Natural killer cell (primary cell): ENCODE measurements at places on chromosomes 13 and 19. TPM values are rescaled to one million over a fixed set of nuclear protein-coding genes. Genes with fewer than 3 reads are reported as not detected.
A peak's percentile ranks its signal among the peaks of the same experiment; 100 is the strongest.

GRCh38 chr13:19862481-19863313 is 752 bp downstream of the ZMYM5 start:
- DNase-seq: peak; percentile 39
- H3K36me3 ChIP-seq: peaks cover 6% of the 10 kb centered on the region
- H3K27me3 ChIP-seq: no peaks in the 10 kb centered on the region

DNA sequence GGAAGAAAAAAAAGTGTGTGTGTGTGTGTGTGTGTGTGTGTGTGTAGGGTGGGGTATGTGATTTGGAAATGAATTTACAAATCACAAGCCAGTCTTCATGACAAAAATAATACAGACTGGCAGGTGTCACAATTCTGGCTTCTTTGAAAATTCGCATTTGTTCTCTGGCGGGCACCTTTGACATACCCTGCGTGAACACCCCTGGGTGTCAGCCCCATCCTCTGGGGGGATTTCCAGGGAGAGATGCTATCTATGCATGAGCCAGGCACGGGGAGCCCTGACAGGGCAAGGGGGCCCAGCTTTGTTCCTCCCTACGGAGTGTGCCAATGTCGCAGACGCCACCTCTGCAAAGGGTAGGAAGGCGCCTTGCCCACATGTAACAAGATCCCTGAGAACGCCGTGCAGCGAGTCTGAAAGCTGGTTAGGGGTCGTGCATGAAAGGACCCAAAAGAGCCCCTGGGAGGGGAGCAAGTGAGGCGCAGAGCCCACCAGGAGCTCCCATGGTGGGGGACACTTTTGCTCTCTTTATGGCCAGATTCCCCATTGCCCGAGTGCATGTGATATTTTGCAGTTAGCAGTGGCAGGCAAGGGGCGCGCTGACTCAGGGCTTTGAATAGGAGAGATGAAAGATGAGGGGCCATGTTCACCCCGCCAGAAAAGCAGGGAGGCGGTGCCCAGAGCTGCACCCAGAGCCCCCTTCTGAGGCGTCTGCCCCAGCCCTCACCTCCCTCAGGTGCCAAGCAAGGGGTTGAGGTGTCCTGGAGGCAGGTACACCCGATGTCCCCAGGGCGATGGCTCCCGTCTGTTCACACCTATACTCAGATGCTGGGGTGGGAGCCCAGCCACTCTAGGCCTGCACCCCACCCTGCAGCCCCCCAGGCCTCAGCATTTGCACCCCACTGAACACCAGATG is 45.3 kb downstream of the KLF2 start:
- peak overlapping the region; percentile 94 for H3K27ac ChIP-seq
- peaks cover 7% of the 10 kb centered on the region for H3K36me3 ChIP-seq
- H3K4me3 ChIP-seq: no peak overlapping the region

RFC3 gene
- 6.8 TPM for total RNA-seq

DNA sequence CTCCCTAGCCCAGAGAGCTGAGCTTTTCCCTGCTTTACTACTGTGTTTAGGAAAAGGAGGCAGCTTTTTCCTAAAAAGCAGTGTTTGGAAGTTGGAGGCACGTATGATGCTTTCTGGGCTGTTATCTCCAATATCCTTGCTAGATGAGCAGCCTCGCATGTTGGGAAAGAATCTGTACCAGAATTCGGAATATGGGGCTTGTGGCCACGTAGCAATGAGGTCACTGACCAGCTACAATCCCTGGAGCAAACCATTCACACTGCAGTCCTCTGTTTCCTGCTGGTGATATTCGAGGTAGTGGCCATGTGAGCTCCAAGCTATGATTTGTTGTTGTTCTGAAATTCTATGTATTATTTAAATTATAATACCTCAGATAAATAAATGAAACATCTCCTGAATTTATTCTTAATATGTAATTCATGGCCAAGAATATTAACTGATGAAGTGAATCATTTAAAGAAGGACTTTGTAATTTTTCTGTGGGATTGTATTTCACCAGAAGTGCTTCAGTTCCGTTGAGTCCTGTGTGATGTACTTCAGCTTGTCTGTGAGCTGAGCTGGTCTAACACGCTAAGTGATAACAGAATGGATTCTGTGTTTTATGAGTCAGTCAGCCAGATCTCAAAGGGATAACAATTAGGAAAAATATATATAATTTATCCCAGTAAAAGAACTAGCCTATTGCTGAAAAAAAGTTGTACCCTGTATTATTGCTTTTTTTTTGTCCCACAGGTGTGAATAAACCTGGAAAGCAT is 319.5 kb downstream of the SHISA2 start:
- H3K36me3 ChIP-seq: no peaks in the 10 kb centered on the region
- H3K4me1 ChIP-seq: peaks cover under 1% of the 10 kb centered on the region
- no peaks in the 10 kb centered on the region for H3K27me3 ChIP-seq
- H3K27ac ChIP-seq: no peak overlapping the region
- no peak overlapping the region for H3K4me3 ChIP-seq

- H3K4me1 ChIP-seq: peaks cover 48% of the 10 kb centered on the region
- DNase-seq: peak; percentile 62
- H3K27me3 ChIP-seq: no peaks in the 10 kb centered on the region
- peak within 1 kb of the TSS; percentile 40 for H3K4me3 ChIP-seq
- H3K27ac ChIP-seq: peak within 1 kb of the TSS; percentile 68
These were observed at the start of gene B3GNT8 for GRCh38 chr19:41426952-41427646. Gene B3GNT8, minus strand, starts transcription at chr19:41427374. Its CDS starts 596 bp downstream, at chr19:41426778.

ZNF699 gene
- 15.3 TPM for total RNA-seq

TMPRSS9 gene
- not detected for total RNA-seq

DNA sequence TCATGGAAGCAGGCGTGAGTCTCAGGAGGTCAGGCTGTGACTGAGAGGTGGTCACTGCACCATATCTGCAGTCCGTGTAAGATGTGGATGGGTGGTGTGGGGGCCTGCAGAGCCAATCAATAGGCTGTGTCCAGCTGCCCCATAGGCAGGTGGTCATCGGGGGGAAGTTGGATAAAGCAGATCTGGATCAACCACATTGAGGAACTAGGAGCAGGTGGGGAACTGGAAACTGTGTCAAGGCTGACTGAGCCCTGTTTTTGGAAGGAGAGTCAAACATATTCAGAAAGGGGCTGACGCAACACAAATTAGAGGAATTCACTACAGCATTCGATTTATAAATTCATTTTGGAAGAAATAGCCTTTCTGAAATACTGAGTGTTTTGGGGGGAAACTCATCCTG is 15.0 kb downstream of the CLEC4M start:
- H3K27ac ChIP-seq: no peak overlapping the region
- H3K4me1 ChIP-seq: no peaks in the 10 kb centered on the region
- no peak for DNase-seq
- H3K4me3 ChIP-seq: no peak overlapping the region
- no peaks in the 10 kb centered on the region for H3K36me3 ChIP-seq
